ENCODE measurements at places on chromosomes 4 and X. TPM values are rescaled to one million over a fixed set of nuclear protein-coding genes. Genes with fewer than 3 reads are reported as not detected.

GRCh38 chr4:6054162-6054922 is 36.1 kb upstream of the C4orf50 start:
- no peak for DNase-seq

GRCh38 chr4:153555730-153556434 is 89.7 kb downstream of the TMEM131L start:
- DNase-seq: peak; percentile 97

GRCh38 chr4:517061-517805 is 18.2 kb downstream of the PIGG start:
- no peak for DNase-seq

DNA sequence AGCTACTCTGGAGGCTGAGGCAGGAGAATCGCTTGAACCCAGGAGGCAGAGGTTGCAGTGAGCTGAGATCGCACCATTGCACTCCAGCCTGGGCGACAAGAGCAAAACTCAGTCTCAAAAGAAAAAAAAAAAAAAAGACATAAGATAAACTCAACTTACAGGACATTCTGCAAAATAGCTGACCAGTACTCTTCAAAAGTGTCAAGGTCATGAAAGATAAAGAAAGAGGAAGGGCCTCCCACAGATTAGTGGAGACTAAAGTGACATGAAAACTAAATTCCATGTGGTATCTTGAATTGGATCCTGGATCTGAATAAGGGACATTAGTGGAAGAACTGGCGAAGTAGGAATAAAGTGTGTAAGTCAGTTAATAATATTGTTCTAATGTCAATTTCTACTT is 63.3 kb downstream of the ZNF182 start:
- no peak for DNase-seq

The EGF gene
- not detected for total RNA-seq

The C4orf50 gene
- under 0.01 TPM for total RNA-seq

Measured in lung microvascular endothelial cell (primary cell).